ENCODE measurements at places on chromosomes 2 and 18.

DNA sequence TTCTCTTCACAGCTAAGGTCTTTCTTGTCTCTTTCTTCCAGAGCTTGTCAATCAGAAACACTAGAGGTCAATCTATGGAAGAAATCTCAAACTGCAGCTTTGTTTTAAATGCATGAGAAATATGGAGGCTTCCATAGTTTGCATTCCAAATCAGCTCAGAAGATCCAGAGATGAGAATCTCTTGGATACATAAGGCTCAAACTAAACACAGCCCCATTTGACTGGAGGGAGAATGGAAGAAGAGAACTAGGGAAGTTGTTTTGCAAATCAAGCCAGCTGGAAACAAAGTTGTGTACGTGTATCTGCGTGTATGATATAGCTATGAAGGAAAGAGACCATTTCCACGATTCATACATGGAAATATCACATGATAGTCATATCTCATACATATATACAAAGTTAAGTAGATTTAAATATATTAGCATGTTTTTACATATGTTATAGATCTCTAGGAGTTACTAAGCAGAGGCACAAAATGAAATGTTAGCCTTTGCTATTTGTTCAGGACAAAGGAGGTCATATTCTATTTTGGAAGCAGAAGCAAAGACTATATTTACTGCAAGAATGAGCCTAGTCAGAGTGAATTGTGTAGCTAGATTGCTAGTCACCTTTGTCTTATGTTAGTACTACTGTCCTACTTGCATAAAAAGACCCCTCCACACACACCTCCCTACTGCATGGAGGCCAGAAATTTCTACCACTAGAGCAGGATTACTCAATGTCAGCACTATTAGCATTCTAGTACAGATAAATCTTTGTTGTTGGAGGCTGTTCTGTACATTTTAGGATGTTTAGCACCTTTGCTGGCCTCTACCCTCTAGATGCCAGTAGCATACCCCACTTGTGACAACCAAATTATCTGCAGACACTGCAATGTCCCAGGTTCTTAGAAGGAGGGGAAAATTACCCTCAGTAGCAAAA, 303.5 kb upstream of the CHAC2 start:
- no peak for DNase-seq

DNA sequence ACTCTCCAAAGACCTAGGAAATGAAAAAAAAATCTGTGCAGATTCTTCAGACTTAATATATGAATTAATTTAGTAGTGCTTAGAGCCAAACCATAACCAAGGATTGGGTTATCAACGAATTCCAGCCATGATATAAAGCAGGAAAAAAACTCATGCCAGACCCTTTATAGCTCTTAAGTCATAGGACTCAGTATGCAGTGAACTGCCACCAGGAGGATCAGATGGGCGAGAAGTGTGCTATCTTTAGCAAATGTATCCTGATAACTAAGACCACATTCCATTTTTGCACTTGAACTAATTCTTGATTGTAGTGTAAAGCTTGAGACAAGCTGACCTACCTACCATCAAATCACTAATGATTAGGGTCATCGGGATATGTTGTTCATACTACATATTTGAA, 178.1 kb downstream of the IKZF2 start:
- no peak for DNase-seq

GRCh38 chr2:3483227-3483985, 35.9 kb downstream of the ADI1 start:
- DNase-seq: no peak

DNA sequence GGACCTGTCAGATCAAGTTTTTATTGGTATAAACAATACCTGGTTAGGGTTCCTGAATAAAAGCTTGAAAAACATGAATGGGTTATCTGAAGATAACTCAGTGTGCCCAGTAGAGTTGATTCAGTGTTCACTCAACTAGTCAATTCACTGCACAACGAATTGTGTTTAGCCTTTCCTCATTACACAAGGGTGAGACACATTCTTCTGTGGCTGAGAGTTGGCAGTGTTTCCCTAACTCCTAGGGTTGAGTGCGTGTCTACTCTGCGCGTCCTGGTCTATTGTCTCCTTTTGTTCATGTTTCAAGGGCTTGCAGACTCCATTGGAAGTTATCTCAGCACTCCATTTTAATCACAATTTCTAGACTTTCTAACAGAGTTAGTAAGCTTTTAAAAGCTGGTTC, 32.8 kb upstream of the TMEM178A start:
- no peak for DNase-seq

DNA sequence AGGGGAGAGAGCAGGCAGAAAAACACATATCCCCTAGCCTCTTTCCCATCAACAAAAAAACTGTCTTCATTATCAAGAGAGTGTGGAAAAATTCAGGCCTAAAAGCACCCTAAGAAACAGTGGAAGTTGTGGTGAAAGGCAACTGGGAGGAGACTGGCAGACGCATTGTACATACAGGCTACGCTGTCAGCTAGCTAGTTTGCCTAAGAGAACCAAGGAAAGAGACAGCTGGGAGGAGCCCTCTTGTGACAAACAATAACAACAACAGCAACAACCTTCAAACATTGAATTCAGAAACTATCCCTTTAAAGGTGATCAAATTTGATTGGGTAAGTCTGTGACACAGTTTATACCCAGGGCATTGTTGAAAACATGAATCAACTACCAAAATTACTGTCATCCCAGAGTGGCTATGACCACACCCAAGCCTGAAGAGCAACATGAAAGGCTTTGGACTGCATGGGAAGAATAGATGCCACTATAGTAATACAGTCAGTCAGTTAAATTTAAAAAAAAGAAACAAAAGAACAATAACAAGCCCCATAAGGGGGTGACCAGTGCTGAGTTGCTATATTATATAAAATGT, 88.9 kb upstream of the CRIM1 start:
- no peak for DNase-seq

DNA sequence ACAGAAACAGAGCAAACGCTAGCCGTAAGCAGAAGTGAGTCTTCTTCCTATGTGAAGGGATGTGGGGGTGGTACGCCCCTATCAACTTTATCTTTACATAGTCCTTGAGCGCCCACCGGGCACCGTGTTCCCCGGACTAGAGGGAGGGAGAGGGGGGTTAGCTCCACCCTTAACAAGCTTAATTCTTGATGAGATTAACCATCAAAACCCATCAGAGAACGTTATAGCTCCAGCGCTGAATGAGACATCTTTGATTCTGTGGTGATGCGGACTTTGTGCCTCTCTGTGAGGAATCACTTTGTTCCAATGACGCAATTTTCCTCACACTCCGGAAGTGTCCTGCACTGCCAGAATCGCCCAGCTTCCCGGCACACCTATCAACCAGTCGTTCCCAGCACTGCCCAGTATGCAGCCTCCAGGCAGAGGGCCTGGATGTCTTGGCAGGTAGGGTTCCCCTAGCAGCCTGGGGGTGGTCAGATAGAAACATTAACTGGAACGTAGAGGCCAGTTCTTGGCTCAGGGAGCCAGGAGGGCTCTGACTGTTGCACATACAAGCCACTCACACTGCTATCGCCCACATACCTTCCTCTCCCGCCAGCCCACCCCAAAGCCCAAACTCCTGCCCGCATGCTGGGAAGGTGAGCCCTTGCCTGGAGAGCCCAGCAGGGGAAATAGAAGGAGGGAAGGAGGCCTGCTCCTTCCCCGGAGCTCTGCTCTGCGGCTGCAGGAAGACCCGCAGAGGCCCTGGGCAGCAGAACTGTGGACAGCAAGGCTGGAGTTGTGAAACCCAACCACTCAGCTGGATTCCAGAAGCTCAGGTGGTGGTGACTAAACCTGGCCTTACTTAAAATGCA, 1.9 kb upstream of the ODC1 start:
- no peak for DNase-seq

- DNase-seq: no peak
Measured at GRCh38 chr2:9211496-9211895, 4.9 kb downstream of the ASAP2 start.

- DNase-seq: no peak
Measured at GRCh38 chr2:101379091-101379490, 8.2 kb downstream of the CREG2 start.

- DNase-seq: no peak
Measured at GRCh38 chr18:13525381-13526029, 200.9 kb downstream of the FAM210A start.

DNA sequence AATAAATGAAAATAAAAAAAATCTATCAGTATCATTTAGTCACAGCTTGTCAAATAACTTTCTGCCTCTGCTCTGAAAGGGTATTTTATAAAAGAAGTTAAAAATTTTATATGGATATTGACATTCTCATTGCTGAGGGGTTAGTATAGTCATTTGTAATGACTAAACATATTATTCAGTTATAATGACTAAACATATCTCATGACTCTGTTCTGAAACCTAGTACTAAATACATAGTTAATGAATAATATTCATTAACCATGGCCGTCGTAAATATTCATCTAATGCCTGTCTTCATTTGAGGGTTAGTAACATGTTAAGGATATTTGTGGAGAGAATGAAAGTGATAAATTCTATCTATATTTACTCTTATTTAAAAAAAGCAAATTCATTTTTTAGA, 69.1 kb upstream of the MAP4K3 start:
- DNase-seq: no peak

- DNase-seq: no peak
Measured at GRCh38 chr2:240524963-240525718, 32.6 kb downstream of the ANKMY1 start.

DNA sequence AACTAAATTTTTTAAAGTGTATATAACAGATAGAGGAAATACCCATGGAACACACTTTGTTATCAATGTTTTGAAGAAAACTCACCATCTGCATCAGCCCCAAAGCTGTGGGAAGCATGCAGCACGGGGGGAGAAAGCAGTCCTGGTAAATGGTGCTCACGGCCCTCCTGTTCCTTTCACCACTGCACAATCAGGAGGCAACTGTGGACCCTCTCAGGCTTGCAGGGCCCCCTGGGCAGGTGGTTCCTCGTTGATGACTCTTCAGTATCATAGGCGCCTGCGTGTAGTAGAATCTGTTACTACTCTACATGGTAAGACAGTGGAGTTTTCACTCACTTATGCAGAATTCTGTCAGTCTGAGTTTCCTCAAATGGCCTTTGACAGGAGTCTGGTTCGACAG, 4.9 kb upstream of the CNDP1 start:
- DNase-seq: no peak

DNA sequence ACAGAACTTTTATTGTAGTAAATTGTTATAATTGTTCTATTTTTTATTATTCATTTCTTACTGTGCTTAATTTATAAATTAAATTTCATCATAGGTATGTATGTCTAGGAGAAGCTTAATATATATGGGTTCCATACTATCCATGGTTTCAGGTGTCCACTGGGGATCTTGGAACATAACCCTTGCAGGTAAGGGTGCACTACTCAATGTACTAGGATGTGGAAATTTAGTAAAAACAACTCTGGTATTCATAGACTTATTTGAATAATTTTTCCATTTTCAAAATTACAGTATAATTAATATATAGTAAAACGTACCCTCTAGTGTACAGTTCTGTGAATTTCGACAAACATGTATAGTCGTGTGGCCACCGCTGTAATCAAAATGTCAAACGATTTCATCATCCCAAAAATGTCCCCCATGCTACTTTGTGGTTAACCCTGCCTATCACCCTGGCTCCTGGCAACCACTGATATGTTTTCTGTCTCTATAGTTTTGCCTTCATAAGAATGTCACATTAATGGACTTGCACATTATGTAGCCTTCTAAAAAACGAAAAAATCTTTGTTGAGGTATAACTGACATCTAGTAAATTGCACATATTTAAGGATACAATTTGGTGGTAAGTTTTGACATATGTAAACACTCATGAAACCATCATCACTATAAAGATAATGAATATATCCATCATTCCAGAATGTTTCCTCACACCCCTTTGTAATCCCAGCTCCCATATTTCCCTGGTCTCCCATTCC, 45.7 kb downstream of the ARL5A start:
- no peak for DNase-seq

- no peak for DNase-seq
Measured at GRCh38 chr2:170298861-170299429, 121.0 kb downstream of the MYO3B start.

DNA sequence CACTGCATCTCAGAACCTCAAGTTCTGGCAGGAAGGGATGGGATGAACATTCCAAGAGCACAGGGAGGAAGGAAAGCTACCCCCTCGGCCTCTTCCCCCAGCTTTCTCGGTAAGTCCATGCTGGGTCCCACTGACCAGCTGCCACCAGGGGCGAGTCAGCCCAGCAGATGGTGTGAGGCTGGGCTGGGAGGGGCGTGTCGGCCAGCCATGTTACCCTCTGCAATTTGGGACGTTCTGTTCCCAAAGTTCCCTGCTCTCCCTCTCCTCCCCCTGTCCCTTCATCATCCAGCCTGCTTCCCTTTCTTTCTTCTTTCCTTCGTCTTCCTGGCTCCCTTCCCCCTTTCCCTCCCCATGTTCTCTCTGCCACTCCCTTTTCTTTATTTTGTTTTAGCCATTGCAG, 74.3 kb upstream of the TNP1 start:
- DNase-seq: no peak

DNA sequence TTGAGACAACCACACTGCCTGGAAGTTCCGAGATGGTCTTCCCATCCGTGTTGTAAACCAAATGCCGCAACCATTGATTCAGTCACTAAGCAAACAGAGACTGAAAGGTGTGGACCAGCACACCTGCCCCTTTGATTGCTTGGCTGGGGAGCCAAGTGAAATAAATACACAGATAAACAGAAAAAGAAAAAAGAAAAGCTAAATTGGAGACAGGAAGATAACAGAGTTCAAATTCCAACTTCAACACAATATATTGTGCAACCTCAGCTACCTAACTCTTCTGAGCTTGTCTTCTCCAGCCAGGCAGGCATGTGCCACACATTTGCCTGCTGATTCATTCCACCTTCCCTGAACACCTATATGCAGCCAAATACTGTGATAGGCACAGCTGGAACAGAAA, 110.9 kb downstream of the PID1 start:
- DNase-seq: no peak

DNA sequence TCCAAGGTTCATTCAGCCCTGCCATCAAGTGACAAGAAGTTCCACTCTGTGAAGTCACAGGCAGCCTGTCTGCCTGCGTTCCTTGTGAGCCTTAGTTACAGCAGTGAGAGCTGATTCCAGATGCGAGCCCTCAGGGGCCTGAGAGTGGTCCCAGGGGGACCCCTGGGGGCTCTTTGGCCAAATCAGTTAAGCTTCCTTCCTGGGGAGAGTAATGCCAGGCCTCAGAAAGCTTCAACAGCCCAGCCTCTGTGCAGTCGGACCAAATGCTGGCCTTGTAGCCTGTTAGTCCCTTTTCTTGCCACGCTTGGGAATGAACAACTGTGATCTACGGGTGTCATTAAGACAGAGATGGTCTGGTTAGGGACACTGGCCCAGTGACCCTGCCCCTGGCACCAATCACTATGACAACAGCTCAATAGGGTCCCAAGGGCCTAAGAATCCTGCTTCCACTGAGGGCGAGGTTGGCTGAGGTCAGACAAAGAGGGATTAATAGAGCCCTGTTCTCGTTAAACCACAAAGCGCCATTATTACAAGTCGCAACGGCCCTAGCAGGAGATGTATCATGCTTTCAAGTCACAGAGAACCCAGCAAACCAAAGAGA, 50.9 kb downstream of the HS1BP3 start:
- no peak for DNase-seq

- DNase-seq: no peak
Measured at GRCh38 chr18:31040686-31041270, 1.8 kb downstream of the DSC3 start.
